Lower leg skin (tissue), 4 donors: ENCODE measurements at places on chromosomes 3 and 15. TPM values are rescaled to one million over a fixed set of nuclear protein-coding genes. Genes with fewer than 3 reads are reported as not detected.
A peak's percentile ranks its signal among the peaks of the same experiment; 100 is the strongest.

SCN11A gene
- 0.03 TPM for total RNA-seq

ROBO1 gene
- total RNA-seq: 60.0 TPM

DOCK3 gene
- 2.0 TPM for total RNA-seq

DNA sequence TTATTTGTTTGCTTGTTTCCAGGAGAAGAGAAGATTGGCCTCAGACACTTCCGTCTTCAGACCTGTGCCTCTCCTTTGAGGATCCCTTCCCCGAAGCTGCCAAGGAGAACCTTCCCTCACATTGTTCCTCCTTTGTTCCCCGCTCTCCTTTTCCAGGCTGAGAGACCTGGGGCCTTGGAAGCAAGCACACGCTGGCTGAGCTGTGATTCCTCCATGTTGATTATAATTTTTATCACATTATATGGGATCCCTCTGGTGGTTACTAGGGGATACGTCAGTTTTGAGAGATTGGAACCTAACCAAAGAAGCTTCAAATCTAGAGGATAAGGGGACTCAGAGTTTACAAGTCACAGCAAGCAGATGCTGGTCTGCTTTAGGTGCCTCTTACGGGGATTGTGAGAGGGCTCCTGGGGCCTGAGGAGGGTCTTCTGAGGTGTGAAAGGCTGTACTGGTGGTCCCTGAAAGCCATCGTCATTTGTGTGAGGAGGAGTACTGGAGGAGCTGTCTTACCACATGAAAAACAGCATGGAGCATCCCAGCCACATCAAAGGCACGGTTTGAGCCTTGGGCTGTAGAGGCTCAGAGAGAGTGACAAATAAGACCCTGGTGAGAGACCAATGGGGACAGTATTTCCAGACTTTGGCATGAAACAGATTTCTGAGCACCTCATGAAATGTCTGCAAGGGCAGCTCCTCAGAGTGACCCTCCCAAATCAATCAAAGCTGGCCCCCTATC is 760.1 kb upstream of the CFAP20DC start:
- DNase-seq: no peak

GRCh38 chr15:91826443-91826842 is 27.1 kb upstream of the SLCO3A1 start:
- DNase-seq: no peak

GRCh38 chr3:33577588-33577987 is 137.4 kb upstream of the UBP1 start:
- no peak for DNase-seq

DNA sequence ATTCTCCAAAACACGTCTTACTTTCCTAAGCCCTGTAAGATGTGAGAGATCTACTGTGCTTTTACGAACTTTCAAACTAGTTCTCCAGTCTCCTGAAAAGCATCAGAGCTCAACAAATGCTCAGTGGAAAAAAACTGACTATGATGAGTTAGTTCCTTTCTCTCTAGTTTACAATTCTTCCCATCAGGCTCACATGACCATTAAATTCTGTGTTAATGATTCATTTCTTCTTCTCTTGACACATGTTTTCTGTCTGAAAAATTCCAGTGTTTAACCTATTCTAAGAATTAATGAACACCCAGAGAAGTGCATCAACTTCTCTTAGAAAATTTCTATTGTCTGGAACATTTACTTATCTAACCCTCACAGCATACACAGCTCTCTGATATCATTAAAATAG is 844.3 kb downstream of the SI start:
- DNase-seq: no peak

GRCh38 chr15:68592544-68592943 is 13.8 kb downstream of the CORO2B start:
- DNase-seq: no peak

DNA sequence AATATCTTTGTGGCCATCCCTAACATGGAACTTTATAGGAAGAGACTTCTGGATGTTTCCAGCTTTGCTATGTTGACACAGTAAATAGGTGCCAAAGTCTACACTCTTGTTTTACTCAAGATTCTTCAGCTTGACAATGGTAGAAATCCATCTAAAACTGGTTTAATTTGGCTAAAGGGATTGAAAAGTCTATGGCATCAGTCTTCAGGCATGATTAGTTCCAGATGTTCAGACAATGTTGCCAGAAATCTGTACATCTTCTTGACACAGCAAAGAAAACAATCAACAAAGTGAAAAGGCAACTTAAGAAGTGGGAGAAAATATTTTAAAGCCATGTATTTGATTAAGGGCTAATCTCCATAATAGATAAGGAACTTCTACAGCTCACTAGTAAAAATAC is 130.5 kb downstream of the LRRC3B start:
- no peak for DNase-seq

- no peak for DNase-seq
Observed at GRCh38 chr3:170007031-170007663, 30.6 kb upstream of the GPR160 start.

DNA sequence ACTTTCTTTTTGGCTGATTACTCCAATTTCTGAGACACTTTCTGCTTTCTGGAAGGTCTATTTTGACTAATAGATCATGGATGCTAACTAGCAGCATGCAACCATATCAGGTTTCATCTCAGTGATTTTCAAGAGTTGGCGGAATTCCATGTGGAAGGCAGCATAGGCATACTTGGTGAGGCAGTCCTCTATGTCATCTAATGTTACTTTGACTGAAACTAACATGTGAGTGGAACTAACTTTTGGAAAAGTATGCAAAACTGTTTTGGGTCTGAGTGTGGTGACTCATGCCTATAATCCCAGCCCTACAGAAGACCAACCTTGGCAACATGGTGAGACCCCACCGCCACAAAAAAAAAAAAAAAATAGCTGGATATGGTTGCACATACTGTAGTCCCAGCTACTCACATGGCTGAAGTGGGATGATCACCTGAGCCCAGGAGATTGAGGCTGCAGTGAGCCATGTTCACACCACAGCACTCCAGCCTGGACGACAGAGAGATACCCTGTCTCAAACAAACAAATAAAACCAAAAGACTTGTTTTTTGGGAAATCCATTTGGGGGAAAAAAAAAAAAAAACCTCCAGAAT is 1033.7 kb downstream of the ROBO1 start:
- DNase-seq: no peak

DNA sequence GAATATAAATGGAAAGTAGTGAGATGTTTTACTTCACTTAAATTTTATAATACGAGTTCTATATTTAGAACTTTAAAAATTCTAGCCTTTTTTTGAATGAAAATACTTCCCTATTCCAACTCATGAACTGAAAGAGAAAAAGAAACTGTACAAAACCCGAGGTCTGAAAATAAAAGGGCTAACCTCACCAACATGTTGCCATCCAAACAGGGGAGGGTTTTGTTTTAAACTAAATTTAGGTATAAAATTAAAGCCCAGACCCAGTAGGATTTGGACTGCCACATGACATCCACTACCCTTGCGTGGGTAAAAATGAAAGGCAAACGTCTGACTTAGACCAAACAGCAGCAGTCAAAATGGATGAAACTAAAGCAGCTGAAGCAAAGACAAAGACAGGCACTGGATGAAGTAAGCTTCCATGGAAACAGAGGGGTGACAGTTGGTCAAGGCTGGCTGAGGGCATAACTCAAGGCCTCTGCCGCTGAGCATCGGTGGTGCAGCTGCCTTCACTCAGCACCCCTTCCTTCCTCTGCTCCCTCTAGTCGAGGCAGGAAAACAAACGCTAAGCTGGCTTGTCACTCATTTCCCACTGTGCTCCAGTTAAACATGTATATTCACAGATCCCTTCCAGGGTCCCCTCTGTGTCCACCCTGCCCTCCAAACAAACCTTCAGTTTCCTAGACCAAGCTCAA is 58.1 kb downstream of the TM4SF4 start:
- DNase-seq: no peak

DNA sequence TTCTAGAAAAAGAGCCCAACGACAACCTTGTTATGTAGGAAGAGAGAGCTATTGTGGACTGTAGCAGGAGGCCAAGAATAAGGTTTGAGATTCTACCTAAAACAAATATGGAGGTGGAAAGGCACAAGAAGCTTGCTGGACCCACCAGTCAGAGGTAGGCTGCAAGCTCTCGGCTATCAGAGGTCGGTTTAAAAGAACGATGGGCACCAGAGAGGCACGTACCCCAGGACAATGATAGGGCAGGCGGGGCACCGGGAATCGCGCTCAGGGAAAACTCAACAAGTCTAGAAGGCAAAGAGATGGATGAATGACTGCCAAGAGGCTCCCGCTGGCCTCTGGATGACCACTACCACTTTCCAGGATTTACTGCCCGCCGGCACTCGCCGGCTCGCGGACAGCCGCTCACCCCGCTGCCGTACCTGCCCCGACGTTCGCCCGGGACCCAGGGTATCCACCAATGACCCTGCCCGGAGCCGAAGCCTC is 1.1 kb downstream of the HDGFL3 start:
- no peak for DNase-seq

DNA sequence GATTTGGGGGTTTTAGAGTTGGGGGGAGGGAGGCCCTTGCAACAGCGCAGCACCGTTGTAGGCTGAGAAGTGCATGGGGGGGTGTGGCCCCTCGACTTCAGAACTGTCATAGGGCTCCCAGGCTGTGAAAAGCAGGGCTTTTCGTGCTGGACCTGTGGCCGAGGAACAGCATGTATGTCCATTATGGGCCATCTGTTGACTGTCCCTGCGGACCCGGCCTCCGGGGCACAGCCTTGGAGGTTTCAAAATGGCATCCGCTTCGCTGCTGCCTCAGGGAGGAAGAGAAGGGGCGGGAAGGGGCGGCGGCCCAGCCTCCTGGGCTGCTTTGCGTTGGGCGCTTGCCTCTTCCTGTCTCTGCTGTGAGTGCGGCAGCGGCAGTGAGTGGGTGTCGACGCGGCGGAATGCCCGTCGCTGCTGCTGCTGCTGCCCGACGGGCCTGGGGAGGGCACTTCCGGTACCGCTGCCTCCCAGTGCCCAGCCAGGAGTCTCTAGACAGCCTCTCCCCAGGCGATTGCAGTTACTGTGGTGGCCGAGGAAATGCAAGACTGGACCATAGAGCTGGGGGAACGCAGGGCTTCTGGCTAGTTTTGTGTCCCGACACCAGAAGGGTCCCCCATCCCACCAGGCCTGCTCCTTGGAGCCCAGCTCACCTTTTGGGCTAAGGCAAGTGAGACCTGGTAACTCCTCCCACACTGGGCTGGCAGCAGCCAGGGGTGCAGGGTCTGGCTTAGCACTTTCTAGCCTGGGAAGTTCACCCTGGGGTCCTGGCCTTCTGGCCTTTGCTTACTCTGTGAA is 1.9 kb downstream of the GNAI2 start:
- peak; percentile 83 for DNase-seq

- DNase-seq: no peak
Observed at GRCh38 chr3:123372686-123373473, 76.0 kb downstream of the ADCY5 start.

GRCh38 chr3:16181361-16181760 is 6.9 kb downstream of the GALNT15 start:
- peak; percentile 93 for DNase-seq

DNA sequence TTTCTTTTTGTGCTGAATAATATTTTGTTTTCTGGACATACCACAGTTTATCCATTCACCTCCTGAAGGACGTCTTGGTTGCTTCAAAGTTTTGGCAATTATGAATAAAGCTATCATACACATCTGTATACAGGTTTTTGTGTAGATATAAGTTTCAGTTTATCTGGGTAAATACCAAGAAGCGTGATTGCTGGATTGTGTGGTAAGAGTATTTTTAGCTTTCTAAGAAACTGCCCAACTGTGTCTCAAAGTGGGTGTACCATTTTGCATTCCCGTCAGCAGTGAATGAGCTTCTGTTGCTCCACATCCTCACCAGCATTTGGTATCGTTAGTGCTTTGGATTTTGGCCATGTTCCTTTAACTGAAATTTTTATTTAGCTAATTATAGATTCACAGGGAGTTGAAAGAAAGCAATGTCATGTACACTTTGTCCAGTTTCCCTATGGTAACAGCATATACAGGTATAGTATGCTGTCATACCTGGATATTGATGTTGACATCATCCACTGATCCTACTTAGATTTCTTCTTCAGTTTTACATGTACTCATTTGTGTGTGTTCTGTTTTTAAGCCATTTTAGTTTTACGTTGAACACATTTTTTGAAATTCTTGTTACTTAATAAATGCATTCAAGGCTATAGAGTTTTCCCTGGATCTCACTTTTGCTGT is 11.9 kb downstream of the ARID3B start:
- DNase-seq: no peak
